ENCODE measurements at places on chromosomes 11 and 22.

GRCh38 chr11:76206327-76207081 lies at the start of gene WNT11:
WNT11 (minus strand) TSS chr11:76206502; CDS start chr11:76206407, 95 bp downstream.
- no peak for DNase-seq

DNA sequence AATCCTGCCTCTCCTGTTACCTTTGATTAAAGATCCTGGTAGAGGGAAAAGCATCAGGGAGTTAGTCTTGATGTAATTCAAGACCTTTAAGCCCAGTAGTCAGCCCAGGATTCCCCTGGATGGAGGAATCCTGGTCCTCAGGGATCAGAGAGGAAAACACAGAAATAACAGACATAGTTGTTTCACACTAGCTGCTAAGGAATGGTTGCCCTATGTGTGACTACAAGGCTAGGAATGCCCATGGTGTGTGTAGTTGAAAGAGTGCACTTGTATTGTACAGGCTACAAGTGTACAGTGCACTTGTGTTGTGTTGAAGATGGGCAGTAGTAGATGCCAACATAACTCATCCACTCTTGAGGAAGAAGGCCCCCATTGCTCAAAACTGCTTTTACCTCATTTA lies 226.8 kb downstream of the AASDHPPT start:
- no peak for DNase-seq

GRCh38 chr22:38850941-38851849 lies 7.4 kb upstream of the NPTXR start:
- DNase-seq: no peak

DNA sequence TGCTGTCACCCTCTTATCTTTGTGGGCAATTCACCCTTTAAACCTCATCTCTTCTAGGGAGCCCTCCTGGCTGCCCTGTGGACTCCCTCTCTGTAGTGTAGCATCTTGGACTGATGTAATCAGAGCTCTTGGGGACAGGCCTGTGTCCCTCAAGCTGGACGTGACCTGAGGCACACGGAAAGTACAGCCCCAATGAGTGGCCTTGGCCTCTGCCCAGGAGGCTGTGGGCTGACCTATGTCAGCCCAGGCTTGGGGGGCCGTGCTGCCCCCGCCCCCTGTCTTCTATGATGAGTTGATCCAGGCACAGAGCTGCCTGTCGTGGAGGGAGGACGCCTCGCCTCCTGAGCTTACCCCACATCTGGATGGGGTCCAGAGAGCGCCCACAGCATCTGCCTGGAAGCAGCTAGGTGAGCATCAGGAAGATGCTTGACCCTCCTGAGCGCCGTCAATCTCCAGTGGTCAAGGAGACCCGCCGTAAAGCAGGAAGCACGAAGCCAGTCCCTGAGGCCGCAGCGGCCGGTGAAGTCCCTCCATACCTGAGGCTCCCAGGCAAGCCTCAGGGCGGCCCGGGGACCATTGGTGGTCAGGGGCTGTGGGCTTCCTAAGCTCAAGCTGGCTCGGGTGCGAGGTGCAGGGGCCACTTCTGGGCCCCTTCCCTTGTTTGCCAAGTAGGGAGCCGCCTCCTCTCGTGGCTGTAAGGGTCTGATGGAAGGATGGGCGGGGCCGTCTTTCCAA lies 1136.9 kb downstream of the BRD1 start:
- no peak for DNase-seq

DNA sequence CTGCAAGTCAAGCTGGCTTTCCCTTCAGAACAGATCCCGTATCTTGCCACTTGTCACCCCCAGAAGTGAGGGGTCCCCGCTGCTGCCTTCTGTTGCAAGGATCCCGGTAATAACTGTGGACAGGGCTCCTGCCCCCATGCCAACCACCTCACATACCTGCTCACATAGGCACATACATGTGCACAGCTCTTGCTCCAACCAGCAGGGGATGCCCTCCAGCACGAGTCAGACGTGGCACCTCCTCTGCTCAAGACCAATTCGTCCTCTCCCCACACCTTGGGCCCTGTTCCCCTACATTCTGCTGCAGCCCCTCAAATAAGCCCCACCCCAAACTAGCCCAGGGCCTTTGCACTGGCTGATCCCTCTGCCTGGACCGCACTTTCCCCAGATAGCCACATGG lies 163.3 kb downstream of the CRYBB2 start:
- DNase-seq: no peak

- DNase-seq: no peak
These were observed 2.2 kb downstream of the TNNT3 start for GRCh38 chr11:1921574-1922141.

DNA sequence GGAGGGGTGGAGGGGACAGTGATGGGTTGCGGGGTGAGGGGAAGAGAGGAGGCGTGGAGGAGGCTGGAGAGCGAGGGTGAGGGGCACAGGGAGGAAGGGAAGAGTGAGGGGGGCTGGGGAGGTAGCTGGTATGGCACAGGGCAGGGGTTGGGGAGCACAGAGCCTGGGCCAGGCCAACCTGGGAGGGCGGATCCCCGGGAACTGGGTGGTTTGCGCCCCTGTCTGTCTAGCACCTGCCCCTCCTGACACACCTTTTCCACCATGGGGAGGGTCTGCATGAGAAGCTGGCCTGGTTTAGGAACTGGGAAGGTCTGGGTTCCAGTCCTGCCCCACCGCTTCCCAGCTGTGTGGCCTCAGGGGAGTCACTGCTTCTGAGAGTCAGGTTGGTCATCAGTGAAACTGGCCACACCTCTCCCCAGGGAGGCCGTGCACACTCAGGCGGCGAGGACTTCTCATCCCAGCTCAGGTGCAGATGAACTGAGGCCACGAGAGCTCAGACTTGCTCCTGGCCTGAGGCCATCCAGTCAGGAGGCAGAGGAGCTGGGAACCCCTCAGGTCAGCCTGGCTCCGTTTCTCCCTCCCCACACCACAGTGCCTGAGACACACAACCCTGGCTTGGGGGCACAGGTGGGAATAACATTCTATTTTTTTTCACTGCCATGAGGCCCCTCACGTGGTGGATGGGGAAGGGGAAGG lies 95.6 kb downstream of the PHF21B start:
- no peak for DNase-seq

- DNase-seq: no peak
These were observed 66.2 kb downstream of the FZD4 start for GRCh38 chr11:86889001-86889341.

DNA sequence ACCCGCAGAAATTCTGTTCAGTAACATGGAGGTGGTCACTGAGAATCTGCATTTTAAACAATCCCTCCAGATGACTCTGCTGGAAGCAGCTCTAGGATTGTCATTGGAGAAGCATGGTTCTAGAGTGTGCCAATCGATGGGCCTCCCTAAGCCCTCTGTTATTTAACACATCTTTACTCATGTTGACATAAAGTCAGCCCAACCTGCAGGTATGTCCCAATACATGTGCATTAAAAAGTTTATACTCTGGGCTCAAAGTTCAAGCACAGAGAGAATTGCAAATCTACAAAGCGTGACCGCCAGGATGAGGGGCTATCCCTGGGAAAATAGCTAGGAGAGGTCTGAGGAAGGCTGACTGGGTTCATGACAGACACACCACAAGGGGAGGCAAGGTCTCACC lies 116.4 kb downstream of the KIRREL3 start:
- DNase-seq: no peak

DNA sequence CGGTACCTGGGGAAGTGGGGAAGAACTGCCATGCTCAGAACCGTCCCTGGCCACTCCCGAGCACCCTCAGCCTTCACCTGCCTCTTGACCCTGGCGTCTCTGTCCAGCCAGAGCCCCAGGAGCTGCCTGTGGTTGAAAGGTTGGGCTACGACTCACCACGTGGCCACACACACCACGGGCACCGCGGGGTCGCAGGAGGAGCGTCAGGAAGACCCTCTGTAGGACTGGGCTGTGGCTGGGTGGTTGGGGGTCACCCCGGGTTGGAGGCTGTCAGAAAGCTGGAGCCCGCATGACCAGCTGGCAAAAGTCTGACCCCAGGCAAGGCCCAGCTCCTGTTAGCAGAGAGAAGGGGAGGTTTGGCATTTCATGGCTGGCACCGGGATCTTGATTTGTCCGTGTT lies 11.5 kb downstream of the KRTAP5-5 start:
- no peak for DNase-seq

DNA sequence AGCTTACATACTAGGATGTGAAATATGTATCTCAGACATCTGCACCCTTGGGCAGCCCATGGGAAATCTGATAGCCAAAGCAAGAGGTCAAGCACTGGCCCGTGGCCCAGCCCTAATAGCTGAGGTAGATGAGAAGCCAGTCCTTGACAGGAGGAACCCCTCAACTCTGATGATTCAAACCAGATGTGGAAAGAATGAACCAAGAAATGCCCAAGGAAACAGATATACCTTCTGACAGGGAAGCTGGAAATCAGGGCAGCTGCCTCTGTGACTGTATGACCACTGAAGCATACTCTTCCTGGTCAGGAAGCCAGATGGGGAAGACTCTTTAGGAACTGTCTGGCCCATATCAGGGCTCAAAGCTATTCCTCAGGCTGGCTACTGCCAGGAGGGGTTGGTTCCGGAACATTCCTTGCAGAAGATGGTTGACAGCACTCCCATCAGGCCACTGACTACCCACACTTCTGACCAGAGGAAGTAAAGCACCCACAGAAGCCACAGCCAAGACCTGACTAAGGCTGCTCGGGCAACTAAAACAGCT lies 124.2 kb downstream of the SWAP70 start:
- no peak for DNase-seq

GRCh38 chr11:68115285-68115684 lies 5.9 kb downstream of the CHKA start:
- DNase-seq: no peak

GRCh38 chr22:35033635-35034296 lies 32.2 kb upstream of the ISX start:
- DNase-seq: no peak

DNA sequence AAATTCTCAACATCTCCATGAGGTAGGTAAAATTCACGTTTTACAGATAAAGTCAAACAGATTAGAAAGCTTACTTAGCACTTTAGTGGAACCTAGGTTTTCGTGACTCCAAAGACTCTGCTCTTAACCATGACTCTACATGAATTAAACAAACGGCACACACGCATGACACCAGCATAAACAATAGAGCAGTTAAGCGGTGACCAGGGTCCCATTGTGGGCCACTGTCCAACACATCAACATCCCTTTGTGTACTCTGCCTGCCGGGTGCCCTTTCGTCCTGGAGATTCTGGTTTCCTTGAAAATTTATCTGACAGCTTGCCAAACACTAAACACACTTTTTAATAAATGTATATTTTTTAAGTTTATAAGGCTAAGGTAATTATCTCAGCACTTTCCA lies 941.7 kb downstream of the OPCML start:
- no peak for DNase-seq

DNA sequence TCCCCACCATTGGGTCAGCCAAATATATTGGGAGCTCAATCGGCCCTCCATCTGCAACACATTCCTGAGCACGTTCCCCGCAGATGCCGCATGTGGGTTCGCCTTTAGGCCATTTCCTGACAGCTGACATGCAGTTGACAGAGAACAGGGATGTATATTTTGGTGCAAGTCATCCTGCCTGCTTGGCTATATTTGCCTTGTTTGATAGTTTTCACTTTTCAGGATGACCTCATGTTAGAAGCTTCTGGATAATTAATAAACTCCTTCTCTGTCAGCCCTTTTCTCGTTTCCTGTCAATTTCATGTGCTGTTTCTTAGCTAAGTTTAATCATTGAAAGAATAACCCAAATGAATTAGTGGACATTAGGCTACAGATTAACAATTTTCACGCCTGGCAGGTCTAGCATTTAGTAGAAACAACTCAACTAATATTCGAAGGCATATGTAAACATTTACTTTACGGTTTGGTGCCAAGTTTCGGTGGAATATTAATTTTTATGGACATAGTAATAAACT lies 105.8 kb upstream of the SLC5A12 start:
- no peak for DNase-seq

GRCh38 chr11:78788533-78788932 lies 213.9 kb upstream of the NARS2 start:
- DNase-seq: no peak

DNA sequence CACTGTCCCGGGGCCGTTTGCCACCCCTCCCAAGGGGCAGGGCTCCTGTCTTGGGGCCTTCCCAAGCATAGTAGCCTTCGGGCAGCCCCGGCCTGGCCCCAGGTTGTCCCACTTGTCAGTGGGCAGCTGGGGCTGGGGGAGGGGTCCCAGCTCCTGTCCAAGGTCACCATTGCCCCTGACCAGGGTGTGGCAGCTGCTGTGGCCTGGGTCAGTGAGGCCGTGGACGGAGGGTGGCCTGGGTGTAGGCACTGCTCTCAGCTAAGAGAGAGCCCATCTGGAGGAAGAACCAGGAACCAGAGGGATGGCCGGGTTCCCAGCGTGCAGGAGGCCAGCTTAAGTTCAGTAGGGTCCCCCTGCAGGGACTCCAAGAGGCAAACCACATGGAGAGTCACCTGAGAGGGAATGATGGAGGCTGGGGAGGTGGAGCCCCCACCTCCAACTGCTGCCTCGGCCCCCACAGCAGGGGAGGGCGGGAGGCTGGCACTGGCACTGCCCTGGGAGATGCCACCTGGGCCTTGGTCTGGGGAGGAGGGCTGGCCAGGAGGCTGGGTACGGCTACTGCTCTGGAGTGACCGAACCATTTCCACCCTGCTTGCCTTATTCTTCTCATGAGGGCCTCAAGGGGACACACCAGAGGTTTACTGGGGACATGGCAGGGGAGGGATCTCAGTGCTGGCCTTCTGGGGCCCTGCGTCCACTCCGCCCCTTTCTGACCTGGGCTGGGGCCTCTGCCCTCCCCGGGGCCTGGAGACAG lies 6.8 kb upstream of the CCDC188 start:
- DNase-seq: no peak

GRCh38 chr11:10398525-10398924 lies 56.5 kb upstream of the AMPD3 start:
- no peak for DNase-seq

- DNase-seq: no peak
These were observed 49.0 kb upstream of the TTC12 start for GRCh38 chr11:113265362-113265761.

DNA sequence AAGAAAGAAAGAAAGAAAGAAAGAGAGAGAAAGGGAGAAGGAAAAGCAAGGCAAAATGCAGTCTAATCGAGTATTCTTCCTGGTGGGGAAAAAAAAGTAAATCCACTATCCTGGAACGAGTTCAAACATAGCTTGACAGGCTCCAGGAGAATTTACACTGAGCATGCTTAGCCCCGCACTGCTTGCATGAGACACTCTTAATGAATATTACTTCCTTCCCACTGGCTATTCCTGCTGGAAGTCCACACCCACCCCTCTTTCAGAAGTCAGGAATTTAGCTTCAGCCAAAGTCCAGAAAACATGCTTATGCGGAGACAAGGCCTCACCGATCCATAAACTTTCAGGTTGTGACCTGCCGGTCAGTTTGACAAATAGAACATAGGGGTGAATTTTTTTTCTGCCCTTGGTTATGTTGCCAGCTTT lies 251.8 kb upstream of the BLID start:
- no peak for DNase-seq

GRCh38 chr22:33353502-33353901 lies 295.3 kb upstream of the SYN3 start:
- no peak for DNase-seq

Measured in stimulated activated CD8-positive, alpha-beta memory T cell treated with anti-CD3 and anti-CD28 coated beads, Interleukin-7, amount 100 ng/mL, for 48 hours (primary cell).